Activated T-cell treated with anti-CD3 and anti-CD28 coated beads, Interleukin-2, amount 50 U/mL, for 4 hours (primary cell): ENCODE measurements at places on chromosomes 5 and 9. TPM values are rescaled to one million over a fixed set of nuclear protein-coding genes. Genes with fewer than 3 reads are reported as not detected.

DNA sequence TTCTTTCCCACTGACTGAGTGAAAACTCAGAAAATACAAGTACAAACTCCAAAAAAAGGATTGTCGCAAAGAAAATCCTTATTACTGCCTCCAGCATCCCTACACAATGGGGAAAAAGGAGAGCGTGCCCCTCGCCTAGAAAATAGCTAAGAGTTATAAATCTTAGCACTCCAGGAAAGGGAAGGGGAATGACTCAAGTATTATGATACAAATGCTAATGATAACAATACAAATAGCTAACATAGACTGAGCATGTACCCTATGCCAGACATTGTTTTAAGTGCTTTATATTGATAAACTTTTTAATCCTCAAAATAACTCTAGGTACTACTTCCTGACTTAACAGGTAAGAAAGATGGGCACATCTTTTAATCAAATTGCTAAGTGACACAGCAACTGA lies 70.8 kb upstream of the VCAN start:
- DNase-seq, result no peak

LHX6 gene
- total RNA-seq, result not detected

GRCh38 chr5:56169281-56169680 lies 63.8 kb downstream of the ANKRD55 start:
- DNase-seq, result no peak

LCN12 gene
- total RNA-seq, result 0.58 TPM

GRCh38 chr9:25691786-25692185 lies 13.5 kb upstream of the TUSC1 start:
- DNase-seq, result no peak

- no peak for DNase-seq
These were observed 290.0 kb downstream of the ARRDC3 start for GRCh38 chr5:91092859-91093783.

PRSS3 gene
- 0.82 TPM for total RNA-seq

SURF2 gene
- 57.9 TPM for total RNA-seq

DNA sequence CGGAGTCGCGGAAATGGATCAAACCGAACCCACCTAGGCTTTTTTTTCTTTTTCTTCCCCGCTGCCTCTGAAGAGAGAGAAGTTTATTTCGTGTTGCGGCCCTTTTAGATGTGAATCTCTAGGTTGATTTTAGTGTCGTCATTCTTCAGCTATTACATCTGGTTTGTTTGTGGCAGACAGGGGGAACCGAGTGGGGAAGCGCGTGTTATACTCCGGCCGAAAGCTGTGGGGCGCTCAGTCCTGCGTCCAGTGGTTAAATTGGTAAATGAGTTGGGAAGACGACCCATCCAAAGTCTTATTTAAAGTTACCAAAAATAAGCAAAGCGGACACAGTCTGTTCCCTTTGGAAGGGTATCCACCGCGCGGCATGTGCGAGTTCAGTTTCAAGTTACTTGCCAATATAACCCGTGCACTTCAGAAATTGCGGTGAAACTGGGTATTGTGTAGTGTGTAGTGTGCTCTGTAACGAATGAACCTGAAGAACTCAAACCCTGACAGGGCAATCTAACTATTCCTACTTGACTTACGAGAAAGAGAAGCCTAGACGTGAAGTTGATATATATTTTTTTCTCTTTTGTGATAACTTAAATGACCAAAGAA lies 1.3 kb downstream of the MAN2A1 start:
- DNase-seq, result peak; percentile 35
